ENCODE measurements at places on chromosomes 16 and 17.

- DNase-seq: no peak
Observed at GRCh38 chr16:49499869-49500610, 126.4 kb downstream of the C16orf78 start.

- no peak for DNase-seq
Observed at GRCh38 chr16:68289202-68289601, 21.5 kb downstream of the SLC7A6OS start.

DNA sequence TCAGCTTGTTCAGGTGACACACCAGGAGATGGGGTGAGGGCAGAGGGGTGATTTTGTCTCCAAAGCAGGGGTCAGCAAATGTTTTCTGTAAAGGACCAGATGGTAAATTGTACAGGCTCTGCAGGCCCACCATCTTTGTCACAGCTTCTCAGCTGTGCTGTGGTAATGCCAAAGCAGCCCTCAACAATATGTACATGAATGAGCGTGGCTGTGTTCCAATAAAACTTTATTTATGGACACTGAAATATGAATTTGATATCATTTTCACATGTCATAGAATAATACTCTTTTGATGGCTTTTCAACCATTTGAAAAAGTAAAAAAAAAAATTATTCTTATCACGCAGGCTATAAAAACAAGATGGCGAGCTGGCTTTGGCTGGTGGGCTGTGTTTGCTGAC, 206.4 kb upstream of the RPL38 start:
- DNase-seq: no peak

DNA sequence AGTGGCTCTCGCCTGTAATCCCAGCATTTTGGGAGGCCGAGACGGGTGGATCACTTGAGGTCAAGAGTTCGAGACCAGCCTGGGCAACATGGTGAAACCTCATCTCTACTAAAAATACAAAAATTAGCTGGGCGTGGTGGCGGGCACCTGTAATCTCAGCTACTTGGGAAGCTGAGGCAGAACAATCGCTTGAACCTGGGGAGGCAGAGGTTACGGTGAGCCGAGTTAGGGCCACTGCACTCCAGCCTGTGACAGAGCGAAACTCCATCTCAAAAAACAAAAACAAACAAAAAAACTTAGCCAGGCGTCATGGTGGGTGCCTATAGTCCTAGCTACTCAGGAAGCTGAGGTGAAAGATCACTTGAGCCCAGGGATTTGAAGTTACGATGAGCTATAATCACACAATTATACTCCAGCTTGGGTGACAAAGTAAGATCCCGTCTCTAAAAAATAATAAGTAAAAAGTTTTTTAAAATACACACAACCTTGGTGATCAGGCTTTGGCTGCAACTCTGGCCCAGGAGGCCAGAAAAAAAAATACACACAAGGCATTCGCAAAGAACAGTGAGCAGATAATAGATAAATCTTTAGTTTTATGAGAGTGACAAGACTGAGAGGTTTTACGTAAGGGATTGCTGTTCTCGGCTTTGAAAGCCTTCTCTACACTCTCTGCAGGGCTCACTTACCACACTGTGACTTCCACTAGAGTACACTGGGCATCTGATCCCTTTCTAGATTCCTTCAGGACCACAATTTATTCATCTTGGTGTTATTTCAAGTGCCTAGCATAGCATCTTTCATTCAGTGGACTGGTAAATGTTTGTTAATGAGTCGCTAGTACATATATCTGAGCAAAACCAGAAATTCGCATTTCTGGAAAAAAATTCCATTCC, 5.9 kb downstream of the GSPT1 start:
- peak; percentile 72 for DNase-seq

DNA sequence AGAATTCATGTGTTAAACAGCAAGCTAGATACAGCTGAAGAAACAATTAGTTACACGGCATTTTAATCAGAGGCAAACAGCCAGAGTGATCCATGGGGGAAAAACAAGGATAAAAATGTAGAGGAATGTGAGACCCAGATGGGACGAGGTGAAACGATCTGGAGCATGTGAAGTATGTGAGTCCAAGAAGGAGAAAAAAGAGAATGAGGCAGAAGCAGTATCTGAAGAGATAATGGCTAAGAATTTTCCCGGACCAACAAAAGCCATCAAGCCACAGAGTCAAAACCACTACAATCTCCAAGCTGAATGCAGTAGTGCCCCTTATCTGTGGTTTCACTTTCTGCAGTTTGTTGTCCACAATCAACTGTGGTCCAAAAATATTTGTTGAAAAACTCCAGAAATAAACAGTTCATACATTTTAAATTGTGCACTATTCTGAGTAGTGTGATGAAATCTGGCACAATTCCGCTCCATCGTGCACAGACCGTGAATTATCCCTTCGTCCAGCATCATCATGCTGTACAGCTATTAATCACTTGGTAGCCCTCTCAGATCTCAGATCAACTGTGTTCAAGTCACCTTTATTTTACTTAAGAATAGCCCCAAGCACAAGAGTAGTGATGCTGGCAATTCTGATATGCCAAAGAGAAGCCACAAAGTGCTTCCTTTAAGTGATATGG, 18.8 kb downstream of the MYH10 start:
- no peak for DNase-seq

DNA sequence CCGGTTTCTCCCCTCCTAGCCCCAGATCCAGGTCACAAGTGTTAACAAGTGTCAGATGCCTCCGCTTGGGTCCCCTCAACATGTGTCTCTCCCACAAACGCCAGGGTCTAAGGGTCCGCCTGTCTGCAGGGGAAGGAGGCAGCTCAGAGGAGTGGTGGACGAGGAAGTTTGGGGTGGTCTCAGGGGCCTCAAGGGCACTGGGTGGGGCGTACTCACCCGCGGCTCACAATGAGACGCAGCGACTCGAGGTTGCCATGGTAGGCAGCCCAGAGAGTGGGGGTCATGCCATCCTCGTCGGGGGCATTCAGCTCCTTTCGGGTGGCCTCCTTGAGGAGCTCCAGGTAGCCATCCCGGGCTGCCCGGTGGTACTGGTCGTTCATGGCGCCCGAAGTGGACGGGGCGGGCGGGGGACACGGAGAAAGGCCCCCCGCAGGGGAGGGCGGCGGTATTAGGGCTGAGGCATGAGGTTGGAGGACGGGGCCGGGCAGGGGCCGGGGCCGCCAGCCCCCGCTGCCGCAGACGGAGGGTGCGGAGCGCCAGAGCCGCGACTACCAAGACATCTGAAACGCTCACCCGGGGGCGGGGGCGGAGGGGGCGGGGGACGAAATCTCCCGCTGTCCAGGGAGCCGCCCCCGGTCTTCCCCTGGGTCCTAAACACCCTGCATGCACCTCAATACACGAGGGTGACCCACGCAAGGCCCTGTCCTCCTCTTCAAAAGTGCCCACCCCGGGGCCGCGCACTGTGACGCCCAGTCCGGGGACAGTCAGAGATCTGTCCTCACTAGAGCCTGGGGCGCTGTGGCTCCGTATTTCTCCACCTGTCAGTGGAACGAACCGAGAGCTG, at the start of gene USH1G:
USH1G (minus strand) TSS at position 562 of the 844 bp plus-strand sequence; CDS start at position 380, 182 bp downstream.
- DNase-seq: no peak

DNA sequence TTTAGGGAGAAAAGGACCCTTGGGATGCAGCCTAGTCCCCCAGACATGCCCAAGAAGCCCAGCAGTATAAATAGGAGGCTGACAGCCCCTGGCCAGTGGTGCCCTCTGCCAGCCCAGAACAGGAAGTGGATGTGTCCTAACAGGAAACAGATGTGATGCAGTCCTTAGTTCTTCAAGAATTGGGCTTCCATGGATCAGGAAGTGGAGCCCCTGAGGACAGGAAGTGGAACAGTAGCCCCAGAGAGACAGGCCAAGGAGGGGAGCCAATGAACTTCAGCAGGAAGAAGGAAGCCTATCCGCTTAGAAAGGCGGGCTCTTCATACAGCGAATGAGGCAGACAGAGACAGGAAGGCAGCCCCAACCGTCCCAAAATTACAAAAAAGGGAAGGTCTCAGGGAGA, 7.2 kb downstream of the CTF1 start:
- DNase-seq: no peak

DNA sequence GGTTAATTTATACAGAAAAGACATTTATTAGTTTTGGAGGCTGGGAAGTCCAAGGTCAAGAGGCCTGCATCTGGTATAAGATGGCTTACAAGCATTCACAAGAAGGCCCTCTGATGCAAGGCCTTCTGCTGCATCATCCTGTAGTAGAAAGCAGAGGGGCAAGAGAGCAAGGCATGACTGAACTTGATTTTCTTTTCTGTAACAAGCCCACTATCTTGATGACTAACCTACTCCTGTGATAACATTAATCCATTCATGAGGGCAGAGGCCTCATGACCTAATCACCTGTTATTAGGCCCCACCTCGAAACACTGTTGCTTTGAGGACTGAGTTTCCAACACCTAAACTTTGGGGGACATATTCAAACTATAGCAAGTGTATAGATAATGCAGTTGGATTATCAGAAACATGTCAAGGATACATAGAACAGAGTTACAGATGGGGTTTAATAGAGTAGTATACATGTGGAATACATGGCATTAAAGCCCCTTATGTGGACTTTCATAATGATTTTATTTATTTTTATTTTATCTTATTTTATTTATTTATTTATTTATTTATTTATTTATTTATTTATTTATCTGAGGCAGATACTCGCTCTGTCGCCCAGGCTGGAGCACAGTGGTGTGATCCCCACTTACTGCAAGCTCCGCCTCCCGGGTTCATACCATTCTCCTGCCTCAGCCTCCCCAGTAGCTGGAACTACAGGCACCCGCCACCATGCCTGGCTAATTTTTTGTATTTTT, 88.2 kb downstream of the CHD9 start:
- no peak for DNase-seq

DNA sequence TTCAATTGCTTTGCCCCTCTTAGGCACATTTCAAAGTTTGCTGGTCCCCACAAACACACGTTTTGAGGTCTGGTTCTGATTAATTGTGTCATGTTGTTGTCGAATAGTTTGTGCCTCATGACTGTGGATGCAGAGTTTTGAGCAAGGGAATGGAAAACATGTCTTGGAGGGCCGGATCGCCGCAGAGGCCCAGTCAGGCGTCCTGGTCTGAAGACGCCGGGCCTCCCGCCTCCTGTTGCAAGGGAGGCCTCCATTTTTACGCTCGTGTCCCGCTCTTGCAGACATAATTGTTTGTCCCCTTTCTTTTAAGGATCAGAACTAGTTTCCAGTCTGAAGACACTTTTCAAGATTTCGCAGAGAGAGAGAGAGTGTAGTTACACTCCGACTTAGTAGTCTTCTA, 3.2 kb downstream of the NTN1 start:
- DNase-seq: no peak

GRCh38 chr17:15431196-15431595, 36.2 kb downstream of the CDRT4 start:
- DNase-seq: no peak

DNA sequence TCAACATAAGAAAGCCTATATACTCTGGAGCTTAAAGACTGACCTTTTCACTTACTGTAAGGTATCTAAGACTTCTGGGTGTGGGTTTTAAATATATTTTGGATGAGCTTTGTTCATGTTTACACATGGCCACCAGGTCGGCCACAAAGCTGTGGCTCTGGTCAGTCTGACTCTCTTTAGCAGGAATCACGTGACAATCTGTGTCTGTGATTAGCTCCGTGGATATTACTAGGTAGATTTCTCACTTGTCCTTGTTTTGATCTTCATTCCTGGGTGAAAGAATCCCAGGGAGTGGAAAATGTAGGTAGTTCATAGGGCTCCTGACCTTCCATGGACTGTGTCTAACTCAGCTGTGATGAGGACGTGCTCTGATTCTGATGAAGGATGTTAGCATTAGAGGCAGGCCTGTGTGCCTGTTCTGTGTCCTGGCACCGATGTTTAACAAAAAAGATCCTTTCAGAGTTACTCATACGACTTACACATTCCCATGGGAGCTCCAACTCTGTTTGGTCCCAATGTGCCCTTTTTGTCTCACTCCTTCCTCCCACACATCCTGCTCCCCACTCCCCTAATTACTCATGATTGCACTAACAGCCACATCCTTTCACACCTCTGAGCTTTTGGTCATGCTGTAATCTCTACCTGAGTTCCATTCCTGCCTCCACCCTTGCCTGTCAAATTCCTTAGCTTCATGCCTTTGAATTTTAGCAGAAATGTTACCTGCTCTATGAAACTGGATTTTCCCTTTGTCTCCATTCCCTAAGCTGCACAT, 425.1 kb downstream of the MAF start:
- DNase-seq: no peak

DNA sequence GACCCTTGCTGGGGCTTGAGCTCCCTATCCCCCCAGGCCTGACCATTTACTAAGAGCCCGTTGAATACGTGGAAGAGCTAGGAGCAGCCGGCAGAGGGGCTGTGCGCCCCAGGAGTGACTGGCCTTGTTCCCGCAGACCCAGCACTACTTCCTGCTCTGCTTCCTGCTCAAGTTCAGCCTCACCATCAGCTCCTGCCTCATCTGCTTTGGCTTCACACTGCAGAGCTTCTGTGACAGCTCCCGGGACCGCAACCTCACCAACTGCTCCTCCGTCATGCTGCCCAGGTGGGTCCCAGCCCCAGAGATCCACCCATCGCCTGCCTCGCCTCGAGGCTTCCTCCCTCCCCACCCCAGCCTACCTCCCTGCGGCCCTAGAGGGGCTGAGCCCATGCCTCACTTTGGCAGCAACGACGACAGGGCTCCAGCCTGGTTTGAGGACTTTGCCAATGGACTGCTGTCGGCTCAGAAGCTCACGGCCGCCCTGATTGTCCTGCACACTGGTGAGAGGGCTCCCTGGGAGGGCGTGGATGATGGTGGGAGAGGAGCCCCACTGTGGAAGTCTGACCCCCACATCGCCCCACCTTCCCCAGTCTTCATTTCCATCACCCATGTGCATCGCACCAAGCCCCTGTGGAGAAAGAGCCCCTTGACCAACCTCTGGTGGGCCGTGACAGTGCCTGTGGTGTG, 17.2 kb downstream of the CASKIN2 start:
- no peak for DNase-seq

DNA sequence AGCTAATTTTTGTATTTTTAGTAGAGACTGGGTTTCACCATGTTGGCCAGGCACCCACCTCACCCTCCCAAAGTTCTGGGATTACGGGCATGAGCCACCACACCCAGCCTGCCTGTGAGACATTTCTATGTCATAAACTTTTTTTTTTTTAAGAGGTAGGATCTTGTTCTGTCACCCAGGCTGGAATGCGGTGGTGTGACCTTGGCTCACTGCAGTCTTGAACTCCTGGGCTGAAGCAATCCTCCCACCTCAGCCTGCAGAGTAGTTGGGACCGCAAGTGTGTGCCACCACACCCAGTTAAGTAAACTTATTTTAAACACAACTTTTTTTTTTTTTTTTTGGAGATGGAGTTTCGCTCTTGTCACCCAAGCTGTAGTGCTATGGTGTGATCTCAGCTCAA, 47.2 kb downstream of the SCNN1G start:
- no peak for DNase-seq

- no peak for DNase-seq
Observed at GRCh38 chr16:85650135-85650843, 37.2 kb downstream of the GSE1 start.

- no peak for DNase-seq
Observed at GRCh38 chr16:15682105-15682570, 32.1 kb downstream of the NDE1 start.

Measured in AG04449 (cell line).